ENCODE measurements at places on chromosomes 12 and 14. TPM values are rescaled to one million over a fixed set of nuclear protein-coding genes. Genes with fewer than 3 reads are reported as not detected.

TMTC2 gene
- total RNA-seq = 2.2 TPM

KRT8 gene
- total RNA-seq = 39.2 TPM

CCDC198 gene
- not detected for total RNA-seq

MUCL1 gene
- not detected for total RNA-seq

IAPP gene
- total RNA-seq = not detected

NXPH4 gene
- total RNA-seq = 1.2 TPM

KRT5 gene
- total RNA-seq = 0.23 TPM

BIN2 gene
- total RNA-seq = not detected

ATP6V1D gene
- total RNA-seq = 57.7 TPM

NDRG2 gene
- total RNA-seq = 17.5 TPM

COL2A1 gene
- not detected for total RNA-seq

CNTN1 gene
- not detected for total RNA-seq

CLEC1B gene
- total RNA-seq = not detected

ERH gene
- total RNA-seq = 248 TPM

TAS2R30 gene
- total RNA-seq = not detected
